SK-MEL-5 (cell line): ENCODE measurements at places on chromosomes 2 and 18.
A peak's percentile ranks its signal among the peaks of the same experiment; 100 is the strongest.

GRCh38 chr2:240209493-240209892 lies 69.0 kb upstream of the OTOS start:
- DNase-seq, result no peak

- no peak for DNase-seq
Measured at GRCh38 chr2:150188800-150189199, 298.7 kb downstream of the RND3 start.

- no peak for DNase-seq
Measured at GRCh38 chr2:226135861-226136548, 663.6 kb downstream of the IRS1 start.

DNA sequence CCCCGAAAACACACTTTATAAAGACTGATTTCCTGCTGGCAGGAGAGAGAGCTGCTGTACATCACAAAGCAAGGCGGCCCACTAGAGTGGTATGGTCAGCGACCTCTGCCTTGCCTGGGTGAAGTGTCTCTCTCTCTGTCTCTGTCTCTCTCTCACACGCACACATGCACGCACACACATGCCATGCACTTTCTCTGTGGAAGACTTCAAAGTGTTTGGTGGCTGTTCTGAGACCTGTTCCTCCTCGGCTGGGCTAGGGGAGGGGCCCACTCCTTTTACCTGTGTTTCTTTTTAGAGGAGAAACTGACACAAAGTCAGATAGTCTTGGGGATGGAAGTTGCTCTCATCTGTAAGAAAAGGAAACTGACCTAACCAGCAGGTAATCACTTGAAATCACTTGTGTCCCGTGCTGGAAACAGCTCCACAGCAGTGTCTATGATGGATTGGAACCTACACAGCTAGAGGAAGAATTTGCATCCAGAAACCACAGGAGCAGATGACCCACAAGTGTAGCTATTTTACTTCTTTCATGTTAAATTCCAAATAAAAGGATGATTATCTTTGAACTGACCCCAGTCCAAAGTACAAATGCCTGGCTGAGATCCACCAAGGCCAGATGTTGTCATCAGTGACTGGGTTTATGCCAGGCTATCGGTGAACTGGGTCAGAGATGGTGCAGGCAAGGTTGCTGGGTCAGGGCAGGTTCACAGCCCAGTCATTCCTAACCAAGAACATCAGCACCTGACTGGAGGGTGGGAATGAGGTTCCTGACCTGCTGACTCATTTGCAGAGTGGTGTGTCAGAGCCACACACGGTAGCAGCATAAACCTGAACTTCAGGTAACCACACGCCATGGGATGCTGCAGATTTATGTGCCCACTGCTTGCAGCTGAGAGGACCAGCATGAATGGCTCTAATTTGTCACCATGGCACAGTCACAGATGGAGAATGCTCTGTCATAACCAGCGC lies 63.0 kb downstream of the NPAS2 start:
- no peak for DNase-seq

GRCh38 chr2:59885541-59885940 lies 667.9 kb downstream of the BCL11A start:
- DNase-seq, result no peak

DNA sequence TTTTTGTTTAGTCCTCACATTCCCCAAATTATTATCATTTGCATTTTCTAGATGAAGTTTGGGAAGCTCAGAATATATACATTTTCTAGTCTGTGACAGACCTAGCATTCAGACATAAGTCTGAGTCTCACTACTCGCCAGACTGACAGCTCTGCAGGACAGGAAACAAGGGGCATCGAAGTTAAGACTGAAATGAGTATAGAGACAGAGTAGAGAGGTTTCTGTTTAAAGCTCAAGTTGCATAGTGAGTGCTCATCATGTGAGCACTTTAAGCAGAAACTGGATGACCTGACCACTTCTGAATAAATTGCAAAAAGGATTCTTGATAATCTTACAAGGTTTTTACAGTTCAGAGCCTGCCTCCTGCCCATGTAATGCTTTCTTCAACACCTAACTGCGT lies 1.1 kb downstream of the HADHB start:
- peak; percentile 48 for DNase-seq

GRCh38 chr2:229798446-229799155 lies 84.2 kb upstream of the DNER start:
- DNase-seq, result no peak

GRCh38 chr2:117938611-117939010 lies 75.3 kb downstream of the CCDC93 start:
- no peak for DNase-seq
